ENCODE measurements at places on chromosomes 7 and 10. TPM values are rescaled to one million over a fixed set of nuclear protein-coding genes. Genes with fewer than 3 reads are reported as not detected.

Gene ZNF365
- not detected for total RNA-seq

Gene C10orf90
- total RNA-seq = not detected

Gene GRID2IP
- total RNA-seq = not detected

Gene IMMP2L
- total RNA-seq = 7.2 TPM

GRCh38 chr10:113067501-113067900 is 117.5 kb downstream of the TCF7L2 start:
- DNase-seq = no peak

GRCh38 chr10:93267521-93267920 is 193.8 kb downstream of the CYP26A1 start:
- DNase-seq = no peak

DNA sequence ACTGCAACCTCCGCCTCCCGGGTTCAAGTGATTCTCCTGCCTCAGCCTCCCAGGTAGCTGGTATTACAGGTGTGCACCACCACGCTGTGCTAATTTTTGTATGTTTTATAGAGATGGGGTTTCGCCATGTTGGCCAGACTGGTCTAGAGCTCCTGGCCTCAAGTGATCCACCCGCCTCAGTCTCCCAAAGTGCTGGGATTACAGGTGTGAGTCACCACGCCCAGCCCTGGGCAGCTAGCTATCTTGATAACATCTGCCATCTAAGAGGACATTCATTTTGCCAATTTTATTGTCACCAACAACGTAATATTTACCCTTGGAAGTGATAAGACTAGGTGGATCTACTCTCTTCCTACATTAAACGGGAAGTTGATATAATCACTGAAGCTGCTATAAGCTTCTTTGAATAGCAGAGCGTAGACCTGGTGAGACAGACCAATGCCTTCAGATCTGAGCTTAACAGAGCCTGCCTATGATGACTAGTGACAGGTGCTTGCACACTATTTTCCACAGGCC is 39.7 kb upstream of the SLC35B4 start:
- no peak for DNase-seq

Gene CCDC3
- total RNA-seq = 1.5 TPM

Gene PMPCB
- total RNA-seq = 35.7 TPM

Gene LRRC17
- 0.89 TPM for total RNA-seq

- DNase-seq = no peak
These were observed 79.6 kb upstream of the SCIN start for GRCh38 chr7:12490940-12491339.

Gene TMEM184A
- total RNA-seq = under 0.01 TPM

DNA sequence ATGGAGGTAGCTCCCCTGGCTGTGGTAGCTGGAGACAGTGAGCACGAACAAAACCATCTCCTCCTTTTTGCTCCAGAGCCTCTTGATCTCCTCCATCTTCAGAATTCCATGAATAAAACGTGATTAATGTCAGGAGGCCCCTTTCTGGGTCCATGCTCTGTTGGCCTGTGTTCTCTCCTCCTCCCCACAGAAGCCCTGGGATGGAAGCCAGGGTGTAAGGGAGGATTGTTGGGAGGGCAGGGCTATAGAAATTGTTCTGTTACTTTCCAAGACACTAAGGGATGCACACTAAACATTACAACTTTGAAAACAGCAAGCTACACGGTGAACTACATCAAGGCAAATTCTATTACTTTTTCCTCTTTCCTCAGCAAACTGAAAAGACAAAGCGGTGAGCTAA is 96.3 kb downstream of the RNF216 start:
- DNase-seq = no peak

GRCh38 chr7:147885869-147886268 is 704.7 kb upstream of the C7orf33 start:
- no peak for DNase-seq

GRCh38 chr10:28514648-28515047 is 18.3 kb upstream of the WAC start:
- no peak for DNase-seq

DNA sequence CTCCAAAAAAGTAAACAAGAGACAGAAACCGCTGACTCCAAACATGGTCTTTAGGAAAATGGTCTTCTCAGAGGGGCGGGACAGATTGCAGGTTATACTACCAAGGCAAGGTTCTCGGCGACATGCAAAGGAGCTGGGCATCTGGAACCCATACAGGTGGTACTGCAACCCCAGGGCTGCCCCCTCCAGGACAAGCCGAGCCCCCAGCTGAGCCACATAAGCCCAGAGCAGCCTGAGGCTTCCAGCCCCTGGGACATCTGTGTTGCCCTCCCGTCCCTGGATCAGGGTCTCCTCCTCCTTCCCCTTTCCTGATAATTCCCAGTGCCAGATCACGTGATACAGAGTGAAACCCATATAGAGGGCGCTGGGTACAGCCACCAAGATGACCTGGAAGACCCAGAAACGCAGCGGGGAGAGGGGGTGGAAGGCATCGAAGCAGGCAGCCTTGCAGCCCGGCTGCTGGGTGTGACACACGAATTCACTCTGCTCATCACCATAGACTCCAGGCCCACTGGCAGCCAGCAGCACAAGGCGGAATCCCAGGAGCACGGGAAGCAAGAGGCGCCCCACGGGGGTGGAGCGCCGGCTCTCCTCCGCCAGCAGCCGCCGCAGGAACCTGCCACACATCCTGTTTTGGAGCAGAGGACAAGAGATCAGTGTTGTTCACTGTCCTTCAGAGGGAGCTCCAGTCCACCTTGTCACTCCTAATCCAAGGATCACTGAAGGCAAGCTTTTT is at the start of gene GJC3:
GJC3 (minus strand) TSS at position 627 of the 736 bp plus-strand sequence; CDS start at position 627, 0 bp downstream.
- DNase-seq = peak; percentile 43

GRCh38 chr7:55439627-55440026 is 74.5 kb downstream of the LANCL2 start:
- DNase-seq = no peak

DNA sequence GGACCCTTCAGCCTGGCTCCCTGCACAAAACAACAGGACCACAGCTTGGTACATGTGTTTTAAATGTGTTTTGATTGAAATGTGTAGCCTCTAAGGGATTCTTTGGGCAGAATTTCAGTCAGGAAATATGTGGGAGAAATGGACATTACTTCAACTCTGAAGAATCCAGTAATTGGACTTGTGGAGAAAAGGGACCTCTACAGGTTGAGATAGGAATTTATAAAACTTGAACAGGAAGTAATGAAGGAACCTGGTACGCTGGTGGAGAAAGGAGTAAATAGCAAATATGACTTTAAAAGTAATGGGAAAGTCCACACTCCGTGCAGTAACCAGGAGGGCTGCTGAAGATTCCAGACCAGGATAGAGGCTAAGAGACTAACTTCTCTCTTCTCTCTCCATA is 220.5 kb downstream of the LHFPL3 start:
- DNase-seq = no peak

Gene ADAMTS14
- total RNA-seq = not detected

DNA sequence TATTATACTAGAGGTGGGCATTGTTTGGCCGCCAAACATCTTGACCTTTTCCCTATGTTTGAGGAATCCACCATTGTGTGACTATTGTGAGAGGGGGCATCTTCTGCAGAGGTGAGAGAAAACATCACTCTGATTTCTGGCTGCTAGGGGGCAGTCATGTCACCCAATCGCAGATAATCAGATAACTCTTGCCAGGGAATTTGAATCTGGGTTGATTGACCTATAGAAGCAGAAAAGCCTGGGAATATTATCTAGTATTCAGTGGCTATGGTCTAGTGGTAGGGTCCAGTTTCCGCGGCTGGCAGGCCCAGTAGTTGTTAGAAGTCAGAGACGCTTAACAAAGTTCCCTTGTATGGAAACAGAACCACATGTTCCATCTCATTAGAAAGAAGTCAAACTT is 808.5 kb downstream of the PHTF2 start:
- no peak for DNase-seq

Gene KIAA1549
- 3.3 TPM for total RNA-seq

- DNase-seq = no peak
These were observed 105.0 kb upstream of the C1QL3 start for GRCh38 chr10:16626697-16627096.

GRCh38 chr10:77889277-77889903 is 37.2 kb downstream of the DLG5 start:
- DNase-seq = no peak
